ENCODE measurements at places on chromosomes 12 and 14.
A peak's percentile ranks its signal among the peaks of the same experiment; 100 is the strongest.

GRCh38 chr14:97851428-97851995 lies 1054.3 kb downstream of the VRK1 start:
- DNase-seq, result no peak

DNA sequence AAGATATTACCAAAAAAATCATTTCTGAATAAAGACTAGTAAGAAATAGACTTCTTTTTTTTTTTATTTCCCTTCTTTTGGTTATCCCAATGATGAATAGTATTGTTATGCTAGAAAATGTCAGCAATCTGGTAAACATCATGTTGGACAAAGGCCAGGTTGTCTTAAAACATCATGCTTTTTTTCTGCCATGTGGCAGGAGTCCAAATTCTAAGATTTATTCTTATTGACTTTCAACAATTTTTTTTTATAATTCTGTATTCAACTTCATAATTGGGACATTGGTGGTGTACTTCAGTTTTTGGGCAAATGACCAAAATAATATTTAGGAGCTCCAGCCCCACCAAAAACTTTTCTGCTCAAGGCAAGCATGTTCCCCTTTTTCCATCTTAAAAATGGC lies 10.5 kb downstream of the DCN start:
- DNase-seq, result no peak

DNA sequence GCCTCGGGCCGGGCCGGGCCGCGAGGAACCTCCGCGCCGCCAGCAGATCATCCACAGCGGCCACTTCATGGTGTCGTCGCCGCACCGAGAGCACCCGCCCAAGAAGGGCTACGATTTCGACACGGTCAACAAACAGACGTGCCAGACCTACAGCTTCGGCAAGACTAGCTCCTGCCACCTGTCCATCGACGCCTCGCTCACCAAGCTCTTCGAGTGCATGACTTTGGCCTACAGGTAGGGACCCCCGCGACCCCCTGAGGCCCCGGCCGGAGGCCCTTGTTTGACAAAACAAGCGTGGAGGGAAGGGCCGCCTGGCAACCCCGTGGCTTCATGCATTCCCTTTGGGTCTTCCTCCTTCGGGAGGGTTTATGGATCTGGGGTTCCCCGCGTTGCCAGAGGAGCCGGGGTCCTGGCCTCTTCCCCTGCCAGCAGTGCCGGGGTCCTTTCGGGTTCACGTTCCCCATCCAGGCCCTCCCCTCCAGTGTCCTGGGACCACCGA lies 526 bp downstream of the MLXIP start:
- peak; percentile 47 for DNase-seq

DNA sequence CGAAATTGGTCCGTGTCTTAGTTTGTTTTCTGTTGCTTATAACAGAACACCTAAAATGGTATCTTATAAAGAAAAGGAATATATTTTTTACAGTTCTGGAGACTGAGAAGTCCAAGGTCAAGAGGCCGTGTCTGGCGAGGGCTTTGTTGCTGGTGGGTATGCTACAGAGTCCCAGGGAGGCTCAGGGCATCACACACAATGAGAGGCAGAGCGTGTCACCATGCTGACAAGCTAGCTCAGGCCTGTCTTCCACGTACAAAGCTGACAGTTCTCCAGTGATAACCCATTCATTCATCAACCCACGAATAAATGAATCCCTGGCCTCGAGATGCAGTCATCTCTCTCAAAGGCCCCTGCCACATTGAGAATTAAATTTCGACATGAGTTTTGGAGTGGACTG lies 56.7 kb upstream of the AEBP2 start:
- no peak for DNase-seq
